ENCODE measurements at places on chromosomes 13 and 19. TPM values are rescaled to one million over a fixed set of nuclear protein-coding genes. Genes with fewer than 3 reads are reported as not detected.
A peak's percentile ranks its signal among the peaks of the same experiment; 100 is the strongest.

CFAP97D2 gene
- not detected for total RNA-seq

ATXN8OS gene
- not detected for total RNA-seq

ZNF615 gene
- total RNA-seq, result 15.3 TPM

DNA sequence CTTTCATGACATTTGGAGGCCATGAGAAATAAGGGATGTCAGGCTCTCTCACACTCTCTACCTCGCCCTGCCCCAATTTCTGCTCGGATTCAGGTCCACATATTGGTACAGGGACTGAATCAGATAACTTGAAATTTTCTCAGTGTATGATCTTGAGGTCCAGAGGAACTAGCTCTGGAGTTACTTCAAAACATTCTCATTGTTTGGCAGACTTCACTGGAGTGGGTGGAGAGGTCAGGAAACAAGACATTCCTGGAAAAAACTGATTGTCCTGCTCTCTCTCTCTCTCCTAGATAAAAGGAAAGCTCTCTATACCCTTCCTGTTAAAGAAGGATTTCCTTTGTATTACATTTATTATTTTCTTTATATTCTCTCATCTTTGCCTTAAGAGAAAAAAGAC, 428.1 kb upstream of the DACH1 start:
- no peak for DNase-seq

DNA sequence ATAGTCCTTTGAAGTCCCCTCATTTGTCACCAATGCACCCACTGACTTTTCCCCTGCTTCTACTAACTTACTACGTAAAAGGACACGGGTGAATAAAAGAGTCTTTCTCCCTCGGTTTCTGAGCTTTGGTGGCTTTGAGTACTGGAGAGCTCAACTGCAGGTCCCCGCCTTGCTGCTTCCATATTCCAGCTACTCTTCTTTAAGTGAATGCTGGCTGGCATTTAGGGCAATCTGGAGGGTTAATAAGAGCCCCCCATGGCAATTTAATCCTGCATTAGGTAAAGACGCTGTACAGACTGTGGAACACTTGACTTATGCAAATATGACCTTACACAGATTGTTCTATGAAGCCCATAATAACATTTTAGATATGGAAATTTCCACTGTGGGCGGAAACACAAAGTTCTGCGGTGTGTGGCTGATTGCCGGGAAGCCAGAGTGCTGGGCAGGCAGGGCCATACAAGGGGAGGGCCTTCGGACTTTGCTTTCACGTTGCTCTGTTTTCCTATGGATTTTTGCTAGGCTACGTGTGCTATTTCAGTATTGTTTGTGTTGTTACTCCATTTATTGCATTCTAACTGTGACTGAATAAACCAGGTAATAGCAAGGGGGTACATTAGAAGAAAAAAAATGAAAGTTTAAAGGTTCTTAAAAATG, 97.5 kb downstream of the SLC10A2 start:
- DNase-seq, result no peak

GRCh38 chr13:102091231-102091630, 310.6 kb downstream of the FGF14 start:
- no peak for DNase-seq

DNA sequence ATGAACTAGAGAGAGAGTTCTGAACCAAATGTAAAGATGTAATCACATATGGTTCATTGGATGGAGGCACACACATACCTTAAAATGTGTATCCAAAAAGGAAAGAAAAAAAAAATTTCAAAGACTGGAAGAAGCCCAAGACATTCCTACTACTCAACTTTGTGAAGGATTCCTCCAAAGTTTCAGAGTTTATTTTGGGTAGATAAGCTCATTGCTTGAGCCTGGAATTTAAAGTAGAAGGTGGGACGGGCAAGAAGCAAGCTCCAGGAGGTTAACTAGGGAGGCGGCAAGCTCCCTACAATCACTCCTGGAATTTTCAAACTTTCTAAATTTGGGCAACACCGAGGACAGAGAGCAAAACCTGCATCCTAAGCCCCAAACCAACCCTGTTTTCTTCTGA, 1.9 kb downstream of the TSHZ3 start:
- no peak for DNase-seq

- peak; percentile 73 for DNase-seq
These were observed at the start of gene SSC5D for GRCh38 chr19:55487924-55488687. Gene SSC5D (plus strand): TSS chr19:55488436. CDS start chr19:55488590, 154 bp downstream.

DNA sequence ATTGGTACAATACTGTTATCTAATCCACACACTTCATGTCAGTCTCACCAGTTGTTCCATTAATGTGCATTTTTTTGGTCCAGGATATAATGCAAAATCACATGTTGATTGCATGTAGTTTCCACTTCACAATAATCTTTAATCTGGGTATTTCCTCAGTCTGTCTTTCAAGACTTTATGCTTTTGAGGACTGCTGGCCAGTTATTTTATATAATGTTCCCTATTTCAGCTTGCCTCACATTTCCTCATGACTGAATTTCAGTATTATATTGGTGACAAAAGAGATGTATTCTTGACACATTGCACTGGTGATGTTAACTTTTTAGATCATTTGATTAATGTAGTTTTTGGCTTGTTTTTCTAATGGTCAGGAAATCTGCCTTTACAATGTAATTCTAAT, 368.3 kb downstream of the IRS2 start:
- no peak for DNase-seq

DNA sequence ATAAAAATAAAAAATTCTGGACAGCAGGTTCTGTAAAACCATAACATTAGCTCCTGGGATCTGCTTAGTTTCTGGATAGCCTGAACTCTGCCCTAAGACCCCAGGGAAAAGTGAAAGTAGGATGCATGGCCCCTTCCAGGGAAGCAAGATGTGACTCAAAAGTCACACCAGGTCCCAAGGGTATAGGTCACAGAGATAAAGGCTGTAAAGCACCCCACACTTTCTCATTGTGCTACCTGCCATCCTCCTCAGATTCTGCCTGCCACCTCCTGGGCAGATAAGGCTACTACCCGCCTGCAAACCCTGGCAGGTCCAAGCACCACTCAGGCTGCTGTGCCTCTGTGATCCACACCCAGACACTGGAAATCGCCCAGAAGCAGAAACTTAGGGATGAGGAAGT, 20.6 kb downstream of the FFAR2 start:
- peak; percentile 56 for DNase-seq

GRCh38 chr19:28943651-28944050, 269.3 kb downstream of the UQCRFS1 start:
- DNase-seq, result no peak
